ENCODE measurements at places on chromosomes 3 and 15. TPM values are rescaled to one million over a fixed set of nuclear protein-coding genes. Genes with fewer than 3 reads are reported as not detected.

DNA sequence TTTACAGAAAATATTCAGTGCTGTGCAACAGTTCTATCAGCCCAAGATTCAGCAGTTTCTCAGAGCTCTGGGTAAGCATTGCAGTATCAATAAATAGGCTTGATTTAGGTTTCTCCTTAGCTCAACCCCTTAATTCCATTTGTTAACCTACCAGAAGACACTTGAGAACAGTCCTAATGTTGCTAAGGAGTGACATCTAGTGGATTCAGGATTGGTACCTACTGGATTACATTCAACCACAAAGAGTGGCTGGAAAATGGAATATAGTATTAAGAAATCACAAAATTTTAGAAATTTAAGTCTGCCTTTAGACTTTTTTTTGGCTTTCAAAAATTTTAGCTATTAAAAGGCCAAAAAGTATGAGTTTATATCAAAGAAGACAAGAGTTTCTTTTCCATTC lies 34.7 kb downstream of the POLG start:
- H3K27ac ChIP-seq, result no peak overlapping the region
- no peaks in the 10 kb centered on the region for H3K27me3 ChIP-seq
- no peak overlapping the region for H3K4me3 ChIP-seq
- no peak for DNase-seq
- peaks cover 4% of the 10 kb centered on the region for H3K4me1 ChIP-seq
- H3K36me3 ChIP-seq, result peaks cover 3% of the 10 kb centered on the region

DNA sequence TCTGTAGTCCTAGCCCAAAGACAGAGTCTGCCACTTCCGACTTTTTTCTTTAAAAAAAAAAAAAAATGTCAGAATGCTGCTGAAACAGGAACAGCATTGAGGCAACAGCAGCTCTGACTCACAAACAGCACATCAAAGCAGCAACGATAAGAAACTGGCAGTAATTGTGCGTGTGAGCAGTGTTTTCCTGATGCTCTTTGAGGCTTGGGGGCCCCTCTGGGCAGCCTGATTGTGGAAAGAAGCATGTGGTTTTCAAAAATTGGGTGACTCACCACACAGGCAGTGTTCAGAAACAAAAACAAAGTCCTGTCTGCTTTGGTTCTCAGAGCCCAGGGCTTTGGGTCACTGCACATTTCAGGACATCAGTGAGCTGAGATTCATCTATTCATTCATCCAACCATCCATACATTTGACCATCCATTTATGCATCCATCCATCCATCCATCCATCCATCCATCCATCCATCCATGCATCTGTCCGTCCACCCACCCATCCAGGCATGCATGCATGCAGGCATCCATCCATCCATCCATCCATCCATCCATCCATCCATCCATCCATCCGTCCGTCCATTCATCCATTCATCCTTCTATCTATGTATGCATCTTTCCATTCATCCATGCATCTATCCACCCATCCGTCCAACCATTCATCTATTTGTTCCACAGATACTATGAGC lies 308.4 kb downstream of the RPLP1 start:
- H3K27me3 ChIP-seq, result peaks cover 12% of the 10 kb centered on the region
- H3K36me3 ChIP-seq, result no peaks in the 10 kb centered on the region
- H3K4me3 ChIP-seq, result peak overlapping the region; percentile 55
- no peak overlapping the region for H3K27ac ChIP-seq
- H3K4me1 ChIP-seq, result peaks cover 54% of the 10 kb centered on the region

SLC28A1 gene
- total RNA-seq, result not detected

DNA sequence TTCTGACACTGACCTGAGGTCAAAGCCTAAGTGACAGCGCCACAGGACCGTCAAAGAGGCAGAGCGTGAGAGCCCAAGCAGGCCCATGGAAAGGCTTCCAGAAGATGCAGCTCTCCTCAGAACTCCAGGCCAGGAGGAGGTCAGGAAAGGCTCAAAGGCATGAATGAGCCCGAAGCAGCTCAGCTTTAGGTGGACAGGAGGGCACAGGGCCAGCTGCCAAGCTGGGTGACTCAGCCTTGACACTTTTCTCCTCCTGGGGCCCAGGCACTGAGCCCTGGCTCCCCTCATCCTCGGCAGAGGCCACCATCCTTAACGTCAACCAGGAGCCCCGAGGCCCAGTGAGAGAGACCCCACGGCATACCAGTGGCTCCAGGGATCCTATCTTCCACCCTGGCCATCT lies 62.9 kb downstream of the ADCY5 start:
- H3K4me1 ChIP-seq, result no peaks in the 10 kb centered on the region
- DNase-seq, result no peak
- no peaks in the 10 kb centered on the region for H3K27me3 ChIP-seq
- H3K36me3 ChIP-seq, result no peaks in the 10 kb centered on the region

LMAN1L gene
- total RNA-seq, result not detected

DNA sequence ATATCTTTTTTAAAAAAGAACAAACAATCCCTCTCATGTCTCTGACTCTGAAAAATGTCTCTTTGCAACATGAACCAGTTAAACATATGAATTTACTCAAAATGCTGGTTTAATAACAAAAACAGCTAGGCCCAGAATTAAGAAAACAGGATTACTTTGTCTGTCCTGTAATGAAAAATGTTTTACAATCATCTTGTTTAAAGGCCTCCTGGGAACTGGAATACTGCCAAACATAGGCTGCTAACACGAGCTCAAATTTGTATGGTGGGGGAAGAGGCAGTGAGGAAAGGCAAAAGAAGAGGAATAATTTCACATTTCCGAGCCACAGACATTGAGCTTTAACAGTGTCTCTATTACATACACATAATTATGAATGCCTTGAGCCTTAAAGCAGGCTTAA lies 61.7 kb upstream of the PPIB start:
- H3K36me3 ChIP-seq, result no peaks in the 10 kb centered on the region
- H3K4me3 ChIP-seq, result no peak overlapping the region
- no peaks in the 10 kb centered on the region for H3K4me1 ChIP-seq
- DNase-seq, result no peak

- no peaks in the 10 kb centered on the region for H3K27me3 ChIP-seq
- H3K36me3 ChIP-seq, result no peaks in the 10 kb centered on the region
- DNase-seq, result no peak
Observed at GRCh38 chr15:94004697-94005096, 226.7 kb upstream of the MCTP2 start.

CADM2 gene
- total RNA-seq, result not detected

DNA sequence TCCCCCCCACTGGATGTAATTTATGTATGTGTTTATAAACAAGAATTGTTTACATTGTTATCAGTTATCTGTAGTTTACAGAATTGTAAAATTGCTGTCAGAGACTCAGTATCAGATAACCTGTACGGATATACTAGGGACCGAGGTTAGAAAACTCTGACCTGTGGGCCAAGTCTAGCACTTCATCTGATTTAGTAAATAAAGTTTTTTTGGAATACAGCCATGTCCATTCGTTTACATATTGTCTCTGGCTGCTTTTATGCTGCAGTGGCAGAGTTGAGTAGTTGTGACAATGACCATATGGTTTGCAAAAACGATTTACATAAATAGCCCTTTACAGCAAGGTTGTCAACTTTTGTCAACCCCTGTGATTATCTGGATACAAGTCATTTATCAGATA lies 52.6 kb downstream of the LRRC28 start:
- no peak overlapping the region for H3K27ac ChIP-seq
- no peaks in the 10 kb centered on the region for H3K36me3 ChIP-seq
- no peak for DNase-seq
- no peaks in the 10 kb centered on the region for H3K4me1 ChIP-seq

- H3K4me1 ChIP-seq, result peaks cover 10% of the 10 kb centered on the region
- DNase-seq, result peak; percentile 42
- peak overlapping the region; percentile 19 for H3K4me3 ChIP-seq
- no peak overlapping the region for H3K27ac ChIP-seq
Observed at GRCh38 chr3:129045675-129046036, 14.9 kb upstream of the GP9 start.

GRCh38 chr3:37825744-37826400 lies 35.8 kb upstream of the CTDSPL start:
- no peak for DNase-seq
- no peaks in the 10 kb centered on the region for H3K4me1 ChIP-seq
- H3K27me3 ChIP-seq, result peaks cover 16% of the 10 kb centered on the region
- no peak overlapping the region for H3K27ac ChIP-seq
- no peak overlapping the region for H3K4me3 ChIP-seq

- peaks cover 58% of the 10 kb centered on the region for H3K4me1 ChIP-seq
- H3K4me3 ChIP-seq, result peak overlapping the region; percentile 42
- H3K27ac ChIP-seq, result no peak overlapping the region
Observed at GRCh38 chr3:31230425-31231223, 302.1 kb upstream of the STT3B start.

- no peak overlapping the region for H3K4me3 ChIP-seq
- no peak overlapping the region for H3K27ac ChIP-seq
- no peaks in the 10 kb centered on the region for H3K4me1 ChIP-seq
Observed at GRCh38 chr3:123290107-123290930, 88.6 kb downstream of the SEC22A start.

APOD gene
- total RNA-seq, result not detected

DNA sequence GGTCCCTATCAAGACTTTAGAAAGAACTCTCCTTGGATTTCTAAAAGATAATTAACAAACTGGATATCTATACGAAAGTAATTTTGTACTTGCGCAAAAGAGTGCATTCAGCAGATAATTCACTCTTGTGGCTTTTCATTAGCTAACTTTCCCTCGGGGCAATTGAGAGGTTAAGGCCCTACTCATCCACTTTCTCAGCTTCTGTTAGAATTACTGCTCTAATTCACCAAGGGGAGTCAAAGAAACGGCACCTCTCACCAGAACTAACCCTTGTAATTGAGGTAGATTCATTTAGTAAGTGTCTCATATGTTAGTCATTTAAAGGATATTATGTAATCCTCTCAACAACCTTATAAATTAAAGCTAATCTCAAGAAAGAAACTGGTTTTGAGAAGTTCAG lies 22.5 kb upstream of the MB21D2 start:
- H3K27ac ChIP-seq, result no peak overlapping the region
- H3K27me3 ChIP-seq, result no peaks in the 10 kb centered on the region

DNA sequence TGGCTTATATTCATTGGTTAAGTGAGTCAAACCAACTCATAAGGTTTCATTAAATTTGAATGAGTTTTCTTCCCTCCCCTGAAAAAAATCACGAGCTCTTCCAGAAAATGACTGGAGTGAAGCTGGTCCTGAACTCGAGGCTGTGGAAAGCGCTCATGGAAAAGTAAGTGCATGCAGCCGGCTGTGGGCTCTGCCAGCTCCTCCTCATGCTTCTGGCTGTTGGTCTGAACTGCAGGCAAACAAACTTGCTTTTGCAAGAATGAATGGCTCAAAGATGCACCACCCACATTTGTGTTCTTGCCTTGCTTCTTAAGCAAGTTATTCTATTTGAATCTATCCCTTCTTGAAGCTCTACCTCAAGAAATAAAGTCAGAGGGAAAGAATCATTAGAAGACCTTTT lies 6.2 kb downstream of the ETV5 start:
- peaks cover 52% of the 10 kb centered on the region for H3K27me3 ChIP-seq
- peaks cover 11% of the 10 kb centered on the region for H3K4me1 ChIP-seq
- H3K27ac ChIP-seq, result no peak overlapping the region
- no peaks in the 10 kb centered on the region for H3K36me3 ChIP-seq
